ENCODE measurements at places on chromosomes 4 and X. TPM values are rescaled to one million over a fixed set of nuclear protein-coding genes. Genes with fewer than 3 reads are reported as not detected.
A peak's percentile ranks its signal among the peaks of the same experiment; 100 is the strongest.

Gene FGF2
- total RNA-seq: 29.2 TPM

DNA sequence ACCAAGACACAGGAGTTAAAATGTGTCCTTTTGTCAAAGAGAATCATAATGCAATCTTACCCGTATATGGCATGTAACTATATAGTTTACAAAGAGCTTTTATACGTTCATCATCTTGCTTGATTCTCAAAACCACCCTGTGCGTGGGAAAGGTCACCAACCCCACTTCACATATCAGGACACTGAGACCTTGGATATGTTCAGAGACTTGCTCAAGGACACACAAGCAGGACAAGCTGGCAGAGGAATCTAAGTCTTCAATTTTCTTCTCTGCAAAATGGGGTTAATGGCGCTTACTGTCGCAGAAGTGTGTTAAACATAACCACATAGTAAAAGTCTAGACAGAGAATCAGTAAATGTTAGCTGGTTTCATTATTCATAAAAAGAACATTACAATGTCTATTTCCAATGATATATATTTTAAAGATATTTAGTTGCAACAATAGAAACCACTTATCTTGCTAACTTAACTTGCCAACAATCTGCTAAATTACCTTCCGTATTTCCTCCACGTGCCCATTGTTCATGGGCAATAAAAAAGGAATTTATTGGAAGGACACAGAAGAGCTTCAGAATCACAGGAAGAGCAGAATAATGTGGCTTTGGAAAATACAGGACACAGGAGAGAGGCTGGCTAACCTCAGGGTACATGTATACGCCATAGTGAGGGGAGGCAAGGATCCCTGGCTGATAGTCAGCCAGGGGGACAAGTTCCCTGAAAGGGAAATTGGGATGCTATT, 64.6 kb upstream of the TAPT1 start:
- DNase-seq: no peak
- no peak overlapping the region for H3K27ac ChIP-seq
- no peaks in the 10 kb centered on the region for H3K36me3 ChIP-seq

- no peaks in the 10 kb centered on the region for H3K36me3 ChIP-seq
- no peak overlapping the region for H3K27ac ChIP-seq
- DNase-seq: no peak
- no peaks in the 10 kb centered on the region for H3K4me1 ChIP-seq
Observed at GRCh38 chr4:149707862-149708261, 107.8 kb downstream of the IQCM start.

DNA sequence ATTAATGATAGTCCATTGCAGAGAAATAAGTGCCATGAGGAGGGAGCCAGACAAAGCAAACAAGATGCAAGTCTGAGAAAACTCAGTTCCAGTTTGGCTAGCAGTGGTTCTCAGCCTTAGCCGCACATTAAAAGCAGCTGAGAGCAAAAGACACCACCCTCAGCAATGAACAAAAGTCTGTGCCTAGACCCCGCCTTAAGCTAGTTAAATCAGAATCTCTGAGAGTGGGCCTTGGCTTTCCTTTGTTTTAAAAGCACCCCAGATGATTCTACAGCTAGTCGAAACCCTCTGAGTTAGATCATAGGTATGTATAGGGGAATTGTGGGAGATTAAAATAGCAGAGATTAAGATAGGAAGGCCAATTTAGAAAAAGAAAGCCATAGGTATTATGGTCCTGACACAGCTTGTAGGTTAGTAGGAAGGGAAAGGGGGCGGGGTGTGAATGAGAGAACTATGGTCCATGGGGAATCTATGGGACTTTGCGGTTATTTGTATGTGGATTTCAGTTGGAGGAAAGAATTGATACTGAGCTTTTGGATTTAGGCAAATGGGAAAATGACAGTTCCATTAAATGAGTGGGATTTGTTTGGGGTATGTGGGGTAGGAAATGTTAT, 12.0 kb downstream of the SPRY1 start:
- no peak for DNase-seq
- H3K27ac ChIP-seq: peak overlapping the region; percentile 24
- H3K4me1 ChIP-seq: peaks cover 3% of the 10 kb centered on the region

Gene SHROOM4
- 2.7 TPM for total RNA-seq

Gene CAMK2D
- total RNA-seq: 145 TPM

Gene FRMPD4
- total RNA-seq: not detected

All from stomach (tissue), 19 donors.